Activated T-helper 17 cell treated with anti-CD3 and anti-CD28 coated beads, Interleukin-2, amount 50 U/mL, for 72 hours (primary cell): ENCODE measurements at places on chromosomes 3 and 15. TPM values are rescaled to one million over a fixed set of nuclear protein-coding genes. Genes with fewer than 3 reads are reported as not detected.

Gene CHRNA7
- not detected for total RNA-seq

Gene TGM5
- 0.61 TPM for total RNA-seq

Gene PLCB2
- total RNA-seq = 116 TPM

Gene OCA2
- not detected for total RNA-seq

Gene MME
- total RNA-seq = not detected
